CD4-positive, alpha-beta T cell treated with Interleukin-2 at 100 ng/mL for 4 hours (primary cell): ENCODE measurements at places on chromosomes 5 and 9.
A peak's percentile ranks its signal among the peaks of the same experiment; 100 is the strongest.

DNA sequence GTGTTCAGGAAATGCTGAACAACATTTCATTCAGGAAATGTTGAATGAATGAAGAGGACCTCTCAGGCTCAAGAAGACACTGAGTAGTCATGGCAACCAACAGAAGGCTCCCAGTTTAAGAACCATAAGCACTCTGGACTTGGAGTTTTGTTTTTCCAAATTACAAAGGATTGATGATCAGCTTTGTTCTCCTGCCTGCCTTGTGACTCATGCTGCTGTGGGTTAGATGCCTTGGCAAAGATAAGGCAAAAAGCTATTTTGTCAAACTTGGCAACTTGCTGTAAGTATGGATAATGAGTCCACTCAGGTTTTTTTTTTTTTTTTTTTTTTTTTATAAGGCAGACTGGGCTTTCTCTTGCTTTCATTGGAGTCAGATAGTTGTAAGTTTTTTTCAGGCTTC, 365.0 kb downstream of the TMEM232 start:
- no peak for DNase-seq

GRCh38 chr5:37777432-37778130, 62.3 kb downstream of the GDNF start:
- no peak for DNase-seq

GRCh38 chr5:36150676-36151433, 832 bp downstream of the LMBRD2 start:
- DNase-seq: peak; percentile 16

DNA sequence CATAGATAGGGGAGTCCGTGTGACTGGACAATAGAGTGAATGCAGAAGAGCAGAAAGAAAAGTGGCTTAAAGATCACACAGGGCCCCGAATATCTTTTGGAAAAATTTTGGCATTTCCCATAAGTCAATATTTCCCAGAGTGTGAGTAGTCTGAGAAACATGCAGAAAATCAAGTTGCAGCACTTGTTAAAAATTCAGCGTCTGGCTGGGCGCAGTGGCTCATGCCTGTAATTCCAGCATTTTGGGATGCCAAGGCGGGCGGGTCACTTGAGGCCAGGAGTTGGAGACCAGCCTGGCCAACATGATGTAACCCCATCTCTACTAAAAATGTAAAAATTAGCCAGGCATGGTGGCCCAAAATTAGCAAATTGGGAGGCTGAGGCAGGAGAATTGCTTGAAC, 227.0 kb downstream of the DRD1 start:
- no peak for DNase-seq

DNA sequence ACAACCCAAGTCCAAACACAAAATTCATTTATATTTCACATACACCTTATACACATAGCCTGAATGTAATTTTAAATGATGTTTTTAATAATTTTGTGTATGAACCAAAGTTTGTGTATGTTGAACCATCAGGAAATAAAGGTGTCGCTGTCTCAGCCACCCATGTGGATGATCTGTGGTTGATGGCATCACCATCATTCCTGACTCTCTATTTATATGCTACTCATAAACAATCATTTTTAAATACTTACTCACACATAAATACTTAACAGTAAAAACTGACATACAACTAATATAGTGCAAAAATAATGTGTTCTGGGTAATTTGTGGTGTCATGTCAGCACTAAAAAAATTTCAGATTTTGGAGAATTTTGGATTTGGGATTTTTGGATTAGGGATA, 38.4 kb downstream of the SMC5 start:
- no peak for DNase-seq

- peak; percentile 61 for DNase-seq
Observed at GRCh38 chr9:70602321-70603019, 188.0 kb upstream of the KLF9 start.

DNA sequence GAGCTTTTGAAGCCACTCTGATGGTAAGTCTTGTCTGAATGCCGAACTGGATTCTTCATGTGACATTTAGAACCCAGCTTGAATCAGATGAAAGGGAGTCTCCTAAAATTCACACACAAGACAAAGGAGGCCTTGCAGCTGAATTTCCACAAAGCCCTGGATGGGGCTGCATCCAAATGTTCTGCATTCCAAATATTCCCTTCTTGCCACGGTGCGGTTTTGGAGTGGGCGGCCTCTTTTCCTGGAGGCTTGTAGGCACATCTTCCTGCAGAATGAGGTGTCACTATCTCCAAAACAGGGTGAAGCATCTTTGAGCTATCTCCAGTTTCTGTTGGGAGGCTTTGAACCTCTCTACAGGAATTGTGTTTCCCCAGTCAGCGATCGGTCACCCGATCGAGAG, 342.7 kb downstream of the ARHGEF28 start:
- no peak for DNase-seq

GRCh38 chr9:18747595-18747994, 273.6 kb downstream of the ADAMTSL1 start:
- DNase-seq: no peak

DNA sequence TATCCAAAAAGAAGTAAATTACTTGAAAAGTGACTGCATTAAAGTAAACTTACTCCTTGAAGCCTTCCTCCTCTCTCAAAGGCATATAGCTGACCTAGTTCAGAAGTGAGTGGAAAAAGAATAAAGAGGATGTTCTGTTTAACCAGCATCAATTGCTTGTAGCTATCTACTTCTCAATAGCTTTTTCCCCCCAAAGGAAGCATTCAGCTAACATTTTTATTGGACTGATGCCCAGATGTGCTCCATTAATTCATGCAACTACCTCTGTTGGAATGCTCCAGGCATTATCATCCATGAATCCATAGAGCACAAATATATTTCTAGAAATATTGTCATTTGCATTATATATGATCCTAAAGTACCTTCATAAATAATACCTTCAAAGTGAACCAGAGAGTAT, 132.8 kb downstream of the RASEF start:
- no peak for DNase-seq

GRCh38 chr5:114857941-114858551, 311.7 kb downstream of the TRIM36 start:
- DNase-seq: no peak

- DNase-seq: no peak
Observed at GRCh38 chr5:39891376-39891775, 466.6 kb upstream of the DAB2 start.

GRCh38 chr9:93051680-93052089, 6.8 kb upstream of the SUSD3 start:
- DNase-seq: no peak

- DNase-seq: no peak
Observed at GRCh38 chr9:98361645-98362044, 106.2 kb upstream of the TBC1D2 start.

GRCh38 chr5:17326600-17327037, 109.2 kb downstream of the BASP1 start:
- no peak for DNase-seq

DNA sequence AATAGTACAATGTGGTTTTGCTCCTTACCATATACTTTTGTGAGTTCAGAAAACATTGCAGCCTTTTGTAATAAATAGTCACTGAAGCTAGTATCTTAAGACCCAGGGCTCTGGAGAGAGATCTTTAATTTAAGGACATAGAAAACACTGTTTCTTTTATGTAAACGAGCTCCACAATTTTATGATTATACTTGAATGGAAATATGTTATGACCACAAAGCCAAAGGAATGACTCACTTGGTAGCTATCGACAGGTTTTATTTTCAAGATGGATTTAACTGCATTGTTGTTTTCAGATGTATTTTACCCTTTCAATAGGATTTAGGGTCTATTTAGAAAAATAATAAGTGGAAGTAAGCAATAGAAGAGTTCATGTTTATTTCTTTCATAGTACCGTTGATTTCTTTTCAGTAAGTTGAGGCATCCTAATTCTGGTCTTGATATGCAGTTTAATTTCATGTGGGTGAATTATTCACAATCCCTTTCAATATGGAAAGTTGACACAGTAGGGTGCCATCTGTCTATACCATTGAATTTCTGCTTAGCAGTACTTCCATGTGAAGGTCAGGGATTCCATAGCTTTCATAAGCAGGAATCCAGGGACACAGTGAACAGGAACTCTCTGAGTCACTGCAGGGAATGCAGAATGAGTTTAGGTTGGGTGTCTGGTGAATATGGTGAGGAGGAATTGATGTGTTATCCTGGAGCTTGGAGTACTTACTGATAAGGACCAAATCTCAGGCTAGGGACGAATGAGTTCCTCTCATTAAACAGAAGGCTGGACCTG, 157.6 kb downstream of the CD180 start:
- no peak for DNase-seq

DNA sequence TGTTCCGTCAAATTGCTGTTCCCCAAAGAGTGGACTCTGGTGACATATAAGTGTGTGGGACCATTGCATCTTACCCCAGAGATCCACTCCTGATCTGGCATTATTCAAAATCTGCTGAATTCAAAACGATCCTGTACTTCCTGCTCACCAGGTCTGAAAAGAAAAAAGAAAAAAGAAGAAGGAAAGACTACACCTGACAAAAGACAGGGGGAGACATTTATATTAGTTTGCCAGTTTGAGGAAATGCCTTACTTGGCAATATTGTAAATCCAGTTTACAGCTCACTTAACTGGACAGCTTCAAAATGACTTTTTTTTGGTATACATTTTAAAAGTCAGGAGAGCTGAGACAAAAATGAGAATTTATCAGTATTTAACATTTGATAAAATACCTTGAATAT, 15.0 kb upstream of the GRHPR start:
- DNase-seq: no peak

DNA sequence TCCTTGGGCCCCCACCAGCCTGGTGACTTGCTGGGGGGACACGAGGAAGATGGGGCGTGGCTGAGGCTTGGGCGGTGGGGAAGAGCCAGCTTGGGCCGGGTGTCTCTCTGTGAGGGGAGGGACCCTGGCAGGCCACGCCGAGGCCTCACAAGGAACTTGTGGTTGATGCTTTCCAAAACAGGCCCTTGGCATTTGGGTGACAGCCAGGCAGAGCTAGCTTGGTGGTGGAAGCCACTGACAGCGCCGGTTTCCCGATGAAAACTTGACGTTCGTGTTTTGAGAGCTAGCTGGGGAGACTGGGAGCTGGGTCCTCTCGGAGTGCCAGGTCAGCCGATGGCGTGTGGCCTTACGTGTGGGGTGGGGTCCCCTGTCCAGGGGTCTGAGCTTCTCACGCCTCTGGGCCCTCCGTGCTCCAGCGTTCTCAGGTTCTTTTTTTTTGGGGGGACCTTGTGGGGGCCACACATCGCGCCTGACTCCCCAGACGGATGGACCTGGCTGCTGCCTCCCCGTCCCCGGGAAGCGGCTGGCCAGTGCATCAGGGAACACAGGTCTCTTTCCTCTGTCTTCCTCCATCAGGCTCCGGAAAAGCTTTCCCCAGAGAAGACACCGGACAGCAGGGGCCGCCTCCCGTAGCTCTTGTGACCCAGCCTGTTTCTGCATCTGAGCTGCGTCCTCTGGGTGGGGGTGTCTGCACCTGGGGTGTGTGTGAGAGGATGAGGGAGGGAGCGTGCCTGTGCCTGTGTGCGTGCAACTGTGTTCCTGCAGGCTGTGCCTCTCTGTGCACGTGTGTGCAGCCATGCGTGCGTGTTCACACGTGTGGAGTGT, 129.3 kb upstream of the LPCAT1 start:
- DNase-seq: no peak

DNA sequence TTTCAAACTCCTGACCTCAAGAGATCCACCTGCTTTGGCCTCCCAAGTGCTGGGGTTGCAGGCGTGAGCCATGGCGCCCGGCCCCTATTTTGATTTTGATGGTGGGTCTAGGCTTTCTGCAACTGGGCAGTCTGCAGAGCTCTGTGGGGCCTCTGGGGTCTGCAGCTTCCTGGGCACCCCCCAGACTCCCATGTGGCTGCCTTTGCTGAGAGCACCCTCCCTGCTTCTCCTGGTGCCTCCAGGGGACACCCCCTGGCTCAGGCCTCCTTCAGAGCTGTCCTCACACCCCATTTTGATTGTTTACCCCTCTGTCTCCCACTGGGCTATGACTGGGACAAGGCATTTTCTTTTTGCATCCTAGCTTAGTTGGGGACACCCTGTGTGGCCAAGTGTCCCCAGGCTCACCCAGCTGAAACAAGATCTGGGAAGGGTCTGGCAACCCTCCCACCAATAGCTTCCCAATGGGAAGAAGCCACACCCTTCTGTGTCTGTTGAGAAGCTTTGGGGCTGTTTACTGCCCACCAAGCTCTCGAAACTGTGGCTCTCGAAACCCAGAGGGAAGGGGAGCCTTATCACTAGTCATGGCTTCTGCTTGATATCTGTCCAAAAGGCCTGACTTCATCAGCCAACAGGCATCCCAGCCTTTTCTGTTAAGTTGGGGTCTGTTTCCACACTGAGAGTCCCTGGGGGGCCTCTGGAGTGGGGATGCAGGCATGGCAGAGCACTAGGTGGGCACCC, 204.4 kb upstream of the IER5L start:
- DNase-seq: no peak

DNA sequence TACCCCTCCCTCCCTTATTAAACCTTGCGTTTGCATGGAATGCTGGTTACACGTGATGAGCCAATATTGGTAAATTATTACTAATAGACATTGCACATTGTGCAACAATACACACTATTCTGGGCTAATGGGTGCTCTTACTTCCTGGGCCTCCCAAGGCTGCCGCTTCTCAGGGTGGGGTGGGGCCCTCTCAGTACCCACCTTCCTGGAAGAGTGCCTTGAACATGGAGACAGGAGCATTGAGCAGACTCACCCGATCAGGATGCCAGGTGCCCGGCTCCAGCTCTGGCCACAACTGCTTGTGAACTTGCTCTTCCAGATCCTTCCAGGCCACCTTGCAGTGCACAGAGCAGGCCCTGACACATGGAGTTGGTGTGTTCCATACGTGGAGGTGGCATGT, 24.7 kb upstream of the CEP72 start:
- no peak for DNase-seq

- DNase-seq: no peak
Observed at GRCh38 chr9:16974436-16974835, 104.0 kb upstream of the BNC2 start.

DNA sequence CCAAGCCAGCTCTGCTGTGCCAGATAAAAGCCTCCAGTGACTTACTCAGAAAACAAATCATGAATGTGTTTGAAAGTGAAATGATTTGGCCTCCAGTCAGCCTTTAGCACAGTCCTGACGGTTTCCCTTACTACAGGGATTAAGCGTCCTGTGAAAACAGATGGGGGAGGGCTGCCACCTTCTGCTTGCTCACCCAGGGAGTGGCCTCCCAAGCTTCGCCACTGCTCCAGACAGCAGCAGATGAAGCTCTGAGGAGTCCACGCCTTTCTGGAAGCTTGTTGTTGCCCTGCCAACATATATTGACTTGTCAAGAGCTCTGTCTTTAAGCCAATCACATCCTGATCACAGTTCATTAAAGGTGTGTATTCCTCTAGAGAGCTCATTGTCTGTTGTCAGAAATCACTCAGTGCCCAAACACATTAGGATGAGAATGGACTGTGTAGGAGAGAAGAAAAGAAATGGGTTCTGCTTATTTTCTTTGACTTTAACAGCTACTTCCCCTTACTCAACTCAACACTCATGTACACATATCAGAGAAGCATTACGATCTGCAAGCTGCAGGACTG, 4.9 kb upstream of the FYB1 start:
- no peak for DNase-seq

- no peak for DNase-seq
Observed at GRCh38 chr5:69492923-69493395, 369 bp downstream of the OCLN start.

- DNase-seq: no peak
Observed at GRCh38 chr5:67414712-67415111, 218.1 kb upstream of the CD180 start.

- DNase-seq: no peak
Observed at GRCh38 chr5:136042665-136043121, 13.9 kb downstream of the TGFBI start.
